ENCODE measurements at places on chromosomes 5 and 9. TPM values are rescaled to one million over a fixed set of nuclear protein-coding genes. Genes with fewer than 3 reads are reported as not detected.

DNA sequence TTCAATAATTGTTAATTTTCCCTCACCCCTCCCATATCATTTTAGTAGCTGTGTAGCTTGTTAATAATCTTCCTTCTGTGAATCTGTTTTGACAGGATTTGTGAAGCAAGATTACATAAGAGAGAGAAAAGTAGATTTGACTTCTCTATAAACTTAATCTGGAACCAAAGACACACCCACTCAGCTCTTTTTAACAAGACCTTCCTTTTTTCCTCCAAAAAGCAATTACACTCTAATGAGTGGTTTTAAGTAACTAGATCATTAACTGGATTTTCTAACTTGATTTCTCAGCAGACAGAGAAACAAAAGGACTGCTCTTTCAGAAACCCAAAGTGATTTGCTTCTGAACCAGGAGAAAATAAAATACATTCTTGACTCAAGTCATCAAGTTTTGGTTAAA, 21.9 kb downstream of the RFK start:
- no peaks in the 10 kb centered on the region for H3K4me1 ChIP-seq
- no peak overlapping the region for H3K27ac ChIP-seq
- no peak overlapping the region for H3K4me3 ChIP-seq
- peaks cover 4% of the 10 kb centered on the region for H3K27me3 ChIP-seq
- H3K36me3 ChIP-seq: no peaks in the 10 kb centered on the region

GRCh38 chr5:133868946-133869518, 99.4 kb downstream of the C5orf15 start:
- no peak overlapping the region for H3K27ac ChIP-seq
- no peaks in the 10 kb centered on the region for H3K36me3 ChIP-seq
- no peaks in the 10 kb centered on the region for H3K4me1 ChIP-seq
- H3K27me3 ChIP-seq: no peaks in the 10 kb centered on the region

GRCh38 chr5:56825222-56825824, 10.0 kb downstream of the MAP3K1 start:
- H3K36me3 ChIP-seq: peaks cover 4% of the 10 kb centered on the region
- DNase-seq: no peak

DNA sequence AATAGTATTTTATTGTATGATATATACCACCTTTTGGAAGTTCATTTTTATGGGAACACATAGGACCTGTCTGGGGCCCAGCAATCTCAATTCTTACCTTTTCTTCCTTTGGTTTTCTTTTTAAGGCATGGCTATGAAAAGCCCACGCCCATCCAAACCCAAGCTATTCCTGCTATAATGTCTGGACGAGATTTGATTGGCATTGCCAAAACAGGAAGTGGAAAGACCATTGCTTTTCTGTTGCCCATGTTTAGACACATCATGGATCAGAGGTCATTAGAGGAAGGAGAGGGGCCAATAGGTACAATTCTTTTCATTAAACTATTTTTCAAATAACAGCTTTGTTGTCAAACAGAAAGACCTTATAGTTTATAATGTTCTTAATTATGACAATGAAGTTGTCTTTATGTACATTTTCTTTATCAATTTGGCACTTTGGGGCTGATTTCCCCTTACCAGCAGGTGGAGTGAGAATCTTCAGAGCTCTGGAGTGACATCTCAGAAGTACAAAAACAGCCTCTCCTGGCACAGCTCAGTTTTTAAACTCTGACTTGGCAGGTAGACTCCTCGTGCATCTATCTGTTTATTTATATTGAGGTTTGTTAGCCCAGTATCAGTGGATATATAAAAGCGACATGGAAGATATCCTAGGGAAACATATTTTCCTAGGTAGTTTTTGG, 25.8 kb downstream of the DDX46 start:
- H3K27ac ChIP-seq: no peak overlapping the region
- H3K27me3 ChIP-seq: no peaks in the 10 kb centered on the region
- H3K4me3 ChIP-seq: no peak overlapping the region
- H3K36me3 ChIP-seq: peaks cover 72% of the 10 kb centered on the region

- no peaks in the 10 kb centered on the region for H3K4me1 ChIP-seq
- H3K4me3 ChIP-seq: no peak overlapping the region
- no peaks in the 10 kb centered on the region for H3K27me3 ChIP-seq
- H3K36me3 ChIP-seq: no peaks in the 10 kb centered on the region
- DNase-seq: peak; percentile 9
Observed at GRCh38 chr9:135156525-135157510, 69.3 kb downstream of the OLFM1 start.

DNA sequence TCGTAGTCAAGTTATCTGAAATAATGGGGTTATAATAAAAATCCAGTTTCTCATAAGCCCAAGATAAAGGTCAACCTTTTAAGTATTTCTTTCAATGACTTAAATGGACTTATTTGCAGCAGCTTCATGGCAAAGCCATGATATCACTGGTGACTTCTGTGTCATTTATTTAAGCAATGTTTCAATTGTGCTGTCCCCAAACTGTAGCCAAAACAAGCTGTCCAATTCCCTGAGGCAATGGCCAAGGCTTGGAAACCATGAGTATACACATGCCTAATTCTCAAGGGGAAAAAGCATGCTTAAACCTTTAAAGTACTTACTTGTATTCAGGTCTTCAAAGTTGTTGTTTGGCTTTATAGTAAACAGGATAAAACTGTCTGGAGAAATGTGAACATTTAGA, 376.4 kb upstream of the TNC start:
- DNase-seq: no peak
- no peaks in the 10 kb centered on the region for H3K4me1 ChIP-seq
- H3K27me3 ChIP-seq: no peaks in the 10 kb centered on the region
- no peak overlapping the region for H3K27ac ChIP-seq

- H3K27ac ChIP-seq: no peak overlapping the region
- H3K27me3 ChIP-seq: no peaks in the 10 kb centered on the region
- DNase-seq: no peak
- no peaks in the 10 kb centered on the region for H3K36me3 ChIP-seq
- H3K4me3 ChIP-seq: no peak overlapping the region
Observed at GRCh38 chr9:69923972-69924371, 103.4 kb downstream of the CFAP95 start.

GRCh38 chr5:143201589-143201988, 201.9 kb downstream of the NR3C1 start:
- H3K27ac ChIP-seq: no peak overlapping the region
- H3K4me1 ChIP-seq: no peaks in the 10 kb centered on the region
- no peak overlapping the region for H3K4me3 ChIP-seq
- H3K27me3 ChIP-seq: no peaks in the 10 kb centered on the region
- no peak for DNase-seq
- H3K36me3 ChIP-seq: no peaks in the 10 kb centered on the region

DNA sequence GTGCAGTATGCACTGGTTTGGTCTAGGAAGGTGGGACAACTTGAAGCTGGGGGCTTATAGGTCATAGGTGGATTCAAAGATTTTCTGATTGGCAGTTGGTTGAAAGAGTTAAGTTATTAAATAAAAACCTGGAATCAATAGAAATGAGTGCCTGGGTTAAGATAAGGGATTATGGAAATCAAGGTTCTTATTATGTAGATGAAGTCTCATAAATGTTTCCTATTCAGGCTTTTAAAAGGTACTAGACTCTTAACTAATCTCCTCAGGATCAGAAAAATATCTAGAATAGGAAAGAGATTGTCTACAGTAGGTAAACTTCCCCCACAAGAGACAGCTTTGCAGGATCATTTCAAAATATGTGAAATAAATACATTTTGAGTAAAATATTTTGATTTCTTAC, 163.3 kb upstream of the FBN2 start:
- no peak overlapping the region for H3K27ac ChIP-seq
- no peak for DNase-seq
- H3K27me3 ChIP-seq: no peaks in the 10 kb centered on the region
- H3K4me3 ChIP-seq: no peak overlapping the region

Gene NXNL2
- total RNA-seq: not detected

Gene IFNA21
- not detected for total RNA-seq

Gene STC2
- total RNA-seq: not detected

Gene ACTBL2
- total RNA-seq: not detected
